ENCODE measurements at places on chromosomes 6 and 20. TPM values are rescaled to one million over a fixed set of nuclear protein-coding genes. Genes with fewer than 3 reads are reported as not detected.

DNA sequence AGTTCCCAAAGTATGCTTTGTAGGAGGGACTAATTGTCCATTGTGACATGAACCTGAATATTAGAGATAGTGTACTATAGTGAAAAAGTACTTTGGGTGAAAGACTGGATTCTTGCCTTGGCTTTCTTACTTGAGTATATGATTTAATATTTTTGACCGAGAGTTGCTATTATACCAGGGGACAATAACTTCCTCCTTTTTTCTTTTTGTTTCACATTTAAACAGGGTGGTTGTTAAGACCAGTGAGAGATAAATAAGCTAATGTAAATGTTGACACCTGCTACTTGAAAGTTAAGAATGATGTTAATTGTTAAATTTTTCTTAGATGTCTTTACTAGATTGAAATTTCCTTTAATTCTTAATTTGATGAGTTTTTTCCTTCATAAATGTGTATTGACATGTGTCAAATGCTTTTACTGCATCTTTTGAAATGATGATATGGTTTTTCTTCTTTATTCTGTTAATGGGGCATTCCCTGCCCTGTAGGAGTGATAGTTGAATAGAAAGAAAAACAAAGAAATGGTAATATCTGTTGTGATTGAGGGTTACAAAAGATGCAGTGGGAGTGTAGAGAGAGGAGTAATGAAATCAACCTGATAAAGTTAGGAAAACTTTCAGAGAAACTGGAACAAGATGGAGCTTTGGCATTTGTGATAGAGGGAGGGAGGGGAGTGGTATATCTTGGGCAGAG is 48.4 kb downstream of the ZFAND3 start:
- no peaks in the 10 kb centered on the region for H3K27me3 ChIP-seq
- no peaks in the 10 kb centered on the region for H3K36me3 ChIP-seq
- peaks cover 6% of the 10 kb centered on the region for H3K4me1 ChIP-seq
- DNase-seq, result no peak

Gene SFT2D1
- 47.0 TPM for total RNA-seq

- no peak overlapping the region for H3K4me3 ChIP-seq
- no peaks in the 10 kb centered on the region for H3K4me1 ChIP-seq
- H3K27me3 ChIP-seq, result no peaks in the 10 kb centered on the region
- H3K36me3 ChIP-seq, result no peaks in the 10 kb centered on the region
- H3K27ac ChIP-seq, result no peak overlapping the region
These were observed 327.3 kb downstream of the HDGFL1 start for GRCh38 chr6:22896696-22897095.

- H3K4me3 ChIP-seq, result no peak overlapping the region
- DNase-seq, result peak; percentile 1
- H3K27me3 ChIP-seq, result no peaks in the 10 kb centered on the region
- no peak overlapping the region for H3K27ac ChIP-seq
- H3K4me1 ChIP-seq, result no peaks in the 10 kb centered on the region
These were observed 972.9 kb upstream of the FLRT3 start for GRCh38 chr20:15310361-15310760.

DNA sequence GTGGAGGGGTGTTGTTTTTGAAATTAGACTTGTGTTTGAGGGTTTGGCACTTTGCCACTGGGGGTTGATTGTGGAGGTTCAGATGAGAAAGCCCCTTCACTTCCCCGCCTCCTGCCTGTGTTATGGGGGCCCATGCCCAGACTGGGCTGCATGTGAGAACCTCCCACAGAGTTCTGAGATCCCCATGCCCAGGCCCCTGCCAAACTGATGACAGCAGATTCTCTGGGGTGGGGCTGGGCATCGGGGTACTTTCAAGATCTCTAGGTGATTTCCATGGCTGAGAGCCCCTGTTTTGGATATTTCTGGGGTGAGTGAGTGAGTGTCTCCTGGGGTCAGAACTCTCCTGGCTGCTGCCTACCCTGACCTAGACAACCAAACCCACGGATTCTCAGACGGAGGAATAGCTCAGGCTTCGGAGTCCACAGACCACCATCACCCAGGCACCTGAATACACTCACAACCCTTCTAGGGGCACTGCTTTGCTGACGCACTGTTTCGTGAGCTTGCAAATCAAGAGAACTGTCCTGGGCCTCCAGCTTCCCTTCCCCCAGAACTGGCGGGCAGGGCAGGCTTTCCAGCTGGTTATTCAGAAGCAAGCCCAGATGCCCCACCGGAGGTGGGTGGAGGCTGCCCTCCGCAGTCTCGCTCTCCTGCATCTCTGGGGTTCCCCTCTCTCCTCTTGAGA is 6.3 kb downstream of the BCAS1 start:
- H3K36me3 ChIP-seq, result no peaks in the 10 kb centered on the region
- H3K27ac ChIP-seq, result no peak overlapping the region
- H3K27me3 ChIP-seq, result no peaks in the 10 kb centered on the region
- no peak overlapping the region for H3K4me3 ChIP-seq
- DNase-seq, result no peak

Gene VSX1
- not detected for total RNA-seq

Gene SIRPB2
- 4.7 TPM for total RNA-seq

- H3K36me3 ChIP-seq, result no peaks in the 10 kb centered on the region
- no peak for DNase-seq
- no peak overlapping the region for H3K4me3 ChIP-seq
- no peaks in the 10 kb centered on the region for H3K27me3 ChIP-seq
- H3K27ac ChIP-seq, result no peak overlapping the region
These were observed 493.8 kb downstream of the NKAIN2 start for GRCh38 chr6:124297507-124297906.
